ENCODE measurements at places on chromosomes 6 and 20.

GRCh38 chr6:152625213-152625612 is 11.9 kb downstream of the SYNE1 start:
- DNase-seq, result no peak

DNA sequence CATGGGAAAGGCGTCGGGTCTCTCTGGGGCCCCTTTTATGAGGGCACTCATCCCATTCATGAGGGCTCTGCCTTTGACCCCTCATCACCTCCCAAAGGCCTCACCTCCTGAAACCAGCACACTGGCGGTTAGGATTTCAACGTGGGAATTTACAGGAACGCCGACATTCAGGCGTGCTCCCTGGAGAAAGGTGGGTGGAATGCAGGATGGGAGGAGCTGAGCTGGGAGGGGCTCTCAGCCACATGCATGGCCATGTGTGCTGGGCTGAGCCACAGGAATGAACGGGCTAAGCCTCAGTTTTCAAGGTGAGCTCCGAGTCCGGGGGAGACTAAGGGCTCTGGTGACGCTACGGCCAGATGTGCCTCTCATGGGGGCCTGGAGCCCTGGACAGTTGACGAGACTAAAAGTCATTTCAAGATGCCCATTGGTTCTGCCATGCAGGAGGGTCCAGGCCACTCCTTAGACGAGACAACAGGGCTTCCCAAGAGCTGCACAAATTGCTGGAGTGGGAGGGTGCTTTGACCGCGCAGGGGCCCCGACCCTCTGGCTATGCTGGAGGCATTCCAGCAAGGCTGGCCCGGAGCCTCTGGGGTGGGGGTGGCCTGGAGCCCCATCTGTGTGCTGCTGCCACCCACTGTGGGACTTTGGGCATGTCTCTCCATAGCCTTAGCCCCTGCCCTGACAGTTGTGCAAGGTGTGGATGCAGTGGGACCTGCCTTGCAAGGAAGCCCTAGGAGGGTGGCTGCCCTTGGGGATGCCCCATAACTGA is 3.8 kb upstream of the ARFGAP1 start:
- no peak for DNase-seq

GRCh38 chr20:59438201-59438600 is 137.8 kb downstream of the EDN3 start:
- no peak for DNase-seq

DNA sequence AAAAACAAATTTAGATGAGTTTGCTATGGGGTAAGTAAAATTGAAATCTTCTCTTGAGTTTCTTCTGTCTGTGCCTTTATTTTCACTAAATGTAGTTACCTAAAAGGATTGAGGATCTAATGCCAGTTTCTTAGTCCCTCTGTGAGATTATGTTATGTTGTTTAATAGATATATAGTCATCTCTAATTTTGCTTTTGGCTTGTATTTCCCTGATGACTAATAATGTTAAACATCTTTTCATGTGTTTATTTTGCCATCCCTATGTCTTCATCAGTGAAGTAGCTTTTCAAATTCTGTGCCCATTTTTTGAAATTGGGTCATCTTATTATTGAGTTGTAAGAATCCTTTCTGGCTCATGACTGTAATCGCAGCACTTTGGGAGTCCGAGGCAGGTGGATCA is 13.7 kb downstream of the QRSL1 start:
- no peak for DNase-seq

DNA sequence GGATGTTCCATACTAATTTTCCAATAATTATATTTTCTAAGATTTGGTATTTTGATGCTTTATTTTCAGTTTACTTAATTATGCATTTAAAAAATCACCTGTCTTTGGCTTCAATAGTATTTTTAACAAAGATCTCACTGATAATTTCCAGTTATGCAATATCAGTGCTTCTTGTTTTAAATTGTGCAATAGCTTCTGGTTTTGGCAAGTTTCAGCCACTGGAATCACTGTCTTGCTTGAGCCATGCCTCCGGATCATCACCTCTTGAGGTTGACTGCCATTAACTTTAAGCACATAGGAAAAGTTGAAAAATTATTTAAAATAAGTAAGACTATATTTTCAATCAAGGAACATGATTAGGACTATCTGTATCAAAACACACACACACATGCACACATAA is 1242.1 kb downstream of the HACE1 start:
- no peak for DNase-seq

- no peak for DNase-seq
Observed at GRCh38 chr6:43097098-43097489, 21.0 kb downstream of the PTK7 start.

DNA sequence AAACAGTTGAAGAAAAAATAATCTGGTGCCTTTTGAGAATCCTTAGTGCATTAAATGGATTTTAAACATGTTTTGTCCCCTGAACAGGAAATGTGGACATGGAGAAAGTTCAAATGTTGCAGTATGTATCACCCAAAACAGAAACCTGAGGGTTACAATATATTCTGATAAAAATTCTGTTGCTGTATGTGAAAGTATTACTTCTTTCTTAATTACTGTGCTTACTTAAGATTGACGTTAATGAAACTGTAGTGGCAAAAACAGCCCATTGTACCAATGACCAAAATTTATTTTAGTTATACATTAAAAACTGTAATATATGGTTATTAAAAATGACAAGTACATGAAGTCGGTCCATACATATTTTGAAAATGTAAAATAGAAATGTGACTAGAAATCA is 100.6 kb downstream of the PRDM1 start:
- no peak for DNase-seq

DNA sequence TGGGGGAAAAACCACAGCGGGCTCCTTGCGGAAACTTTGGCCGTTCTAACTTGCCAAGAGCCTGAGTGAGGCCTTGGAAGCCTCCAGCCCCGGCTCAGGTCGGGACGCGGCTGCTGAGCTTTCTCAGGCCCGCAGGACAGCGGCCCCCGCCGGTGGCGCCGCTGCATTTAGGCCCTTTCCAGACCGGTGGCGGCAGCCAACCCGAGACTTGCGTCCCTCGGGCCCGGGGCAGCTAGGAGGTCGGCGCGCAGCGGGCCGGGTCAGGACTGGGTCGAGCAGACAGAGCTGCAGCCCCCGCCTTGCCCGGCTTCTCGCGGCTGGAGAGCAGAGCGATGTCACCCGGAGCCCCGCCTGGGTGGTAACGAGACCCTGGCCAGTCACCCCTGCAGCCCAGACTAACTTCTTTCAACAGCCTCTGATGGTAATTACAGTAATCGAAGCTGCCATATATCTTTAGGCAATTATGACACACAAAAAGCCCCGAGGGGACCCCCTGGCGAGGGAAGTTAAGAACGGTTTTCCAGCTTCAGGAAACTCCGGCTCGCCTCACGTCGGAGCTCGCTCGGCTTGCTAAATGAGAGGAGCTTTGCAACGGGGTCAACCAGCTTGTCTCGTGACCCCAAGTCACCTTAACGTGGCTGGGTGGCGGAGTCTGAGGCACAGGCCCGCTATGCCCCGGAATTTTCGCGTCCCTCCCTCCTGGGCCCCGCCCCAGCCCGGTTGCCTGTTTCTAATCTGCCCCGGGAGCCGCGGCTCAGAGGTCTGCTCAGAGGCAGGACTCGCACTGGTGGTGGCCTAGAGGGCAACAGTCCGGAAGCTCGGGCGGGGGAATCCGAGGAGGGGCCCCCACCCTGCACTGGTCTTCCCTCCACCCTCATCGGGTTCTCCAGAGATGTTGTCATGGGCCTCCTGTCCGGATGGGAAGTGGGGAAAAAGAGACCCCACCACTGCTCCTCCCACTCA is 3.0 kb downstream of the NR2E1 start:
- no peak for DNase-seq

- DNase-seq, result no peak
Observed at GRCh38 chr6:159035891-159036290, 8.9 kb downstream of the TAGAP start.

DNA sequence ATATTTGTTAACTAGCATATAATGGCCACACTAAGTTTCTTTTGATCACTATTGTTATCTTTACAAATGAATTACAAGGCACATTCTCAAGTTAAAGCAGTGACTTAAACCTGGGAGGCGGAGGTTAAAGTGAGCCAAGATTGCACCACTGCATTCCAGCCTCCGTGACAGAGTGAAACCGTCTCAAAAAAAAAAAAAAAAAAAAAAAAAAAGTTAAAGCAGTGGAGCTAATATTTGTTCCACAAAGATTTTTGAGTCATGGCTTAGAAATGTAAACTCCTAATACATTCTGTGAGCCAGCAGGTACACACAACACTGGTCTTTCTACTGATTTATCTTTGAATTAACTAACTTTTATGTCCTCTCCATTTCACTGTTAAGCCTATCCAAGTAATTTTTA is 221.7 kb upstream of the HTR1E start:
- DNase-seq, result no peak

DNA sequence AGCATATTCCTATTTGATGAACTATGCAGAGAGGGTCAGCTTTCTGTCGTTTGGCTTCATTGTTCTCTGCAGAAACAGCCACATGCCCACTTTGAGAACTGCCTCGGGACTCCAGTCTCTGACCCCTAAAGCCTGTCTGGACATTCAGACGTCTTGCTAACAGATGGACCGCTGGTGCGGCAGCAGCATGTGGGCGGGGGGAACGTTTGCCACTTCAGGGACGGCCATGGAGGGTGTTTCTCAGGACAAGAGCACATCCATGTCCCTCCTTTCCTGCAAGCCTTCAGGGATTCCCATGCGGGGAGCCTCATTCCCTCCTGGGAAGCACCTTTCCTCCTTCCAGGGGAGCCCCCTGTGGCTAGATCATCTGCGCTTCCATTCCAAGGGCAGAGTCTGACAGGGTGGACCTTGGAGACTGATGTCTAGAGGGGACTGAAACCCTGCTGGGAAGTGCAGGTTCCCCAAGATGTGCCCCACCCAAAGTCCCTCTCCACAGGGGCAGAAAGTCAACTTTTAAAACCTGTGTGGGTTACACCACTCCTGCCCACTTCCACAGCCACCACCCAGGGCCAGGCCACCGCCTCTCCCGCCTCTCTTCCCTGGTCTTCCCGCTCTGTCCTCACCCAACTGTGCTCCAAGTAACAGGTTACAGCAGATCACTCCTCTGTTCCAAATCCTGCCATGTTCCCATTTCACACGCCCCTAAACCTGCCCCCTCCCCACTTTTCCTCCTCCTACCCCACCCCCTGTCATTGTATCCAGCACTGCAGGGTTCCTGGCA is 94.8 kb upstream of the PMEPA1 start:
- no peak for DNase-seq

DNA sequence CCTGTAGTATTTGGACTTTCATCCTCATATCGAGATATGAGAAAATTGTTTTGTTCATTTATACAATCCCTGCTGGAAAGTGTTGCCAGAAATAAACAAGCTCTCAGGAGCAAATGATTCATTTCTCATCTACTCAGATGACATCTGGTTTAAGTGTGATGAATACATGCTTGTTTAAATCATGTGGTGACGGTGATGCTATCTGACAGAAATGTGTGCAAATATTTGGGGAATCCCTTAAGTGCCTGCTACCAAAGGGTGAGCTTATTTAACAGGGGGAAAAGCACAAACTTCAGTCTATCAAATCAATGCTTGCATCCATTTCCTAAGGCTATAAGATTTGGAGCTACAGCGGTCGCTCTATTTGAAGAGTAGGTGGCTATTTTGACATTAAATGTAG is 368.3 kb upstream of the SASH1 start:
- no peak for DNase-seq

DNA sequence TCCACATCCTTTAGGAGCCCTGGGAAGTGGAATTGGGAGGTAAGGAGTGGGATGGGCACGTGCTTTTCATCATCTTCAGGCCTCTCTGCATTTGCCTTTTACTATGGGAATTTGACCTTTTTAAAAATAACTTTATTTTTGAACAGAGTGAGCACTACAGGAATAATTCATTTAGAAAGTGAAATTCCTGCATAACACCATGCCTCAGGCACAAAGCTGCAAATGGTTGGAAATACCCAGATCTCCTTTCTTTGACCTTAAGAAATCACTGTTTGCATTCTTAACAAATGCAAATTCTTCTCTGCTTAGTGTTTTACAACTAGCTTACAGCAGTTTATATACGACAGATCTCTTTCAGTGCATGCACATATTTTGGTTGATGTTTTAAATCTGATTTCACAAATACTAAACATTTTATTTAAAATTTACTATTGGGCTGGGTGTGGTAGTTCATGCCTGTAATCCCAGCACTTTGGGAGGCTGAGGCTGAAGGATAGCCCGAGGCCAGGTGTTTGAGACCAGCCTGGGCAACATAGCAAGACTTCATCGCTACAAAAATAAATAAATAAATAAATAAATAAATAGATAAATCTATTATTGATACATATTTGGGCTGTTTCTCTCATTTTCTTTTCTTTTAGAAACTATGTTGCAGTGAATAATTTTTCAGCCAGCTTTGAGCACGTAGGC is 24.5 kb downstream of the CST8 start:
- DNase-seq, result no peak

GRCh38 chr6:152271776-152272464 is 365.2 kb downstream of the SYNE1 start:
- no peak for DNase-seq

DNA sequence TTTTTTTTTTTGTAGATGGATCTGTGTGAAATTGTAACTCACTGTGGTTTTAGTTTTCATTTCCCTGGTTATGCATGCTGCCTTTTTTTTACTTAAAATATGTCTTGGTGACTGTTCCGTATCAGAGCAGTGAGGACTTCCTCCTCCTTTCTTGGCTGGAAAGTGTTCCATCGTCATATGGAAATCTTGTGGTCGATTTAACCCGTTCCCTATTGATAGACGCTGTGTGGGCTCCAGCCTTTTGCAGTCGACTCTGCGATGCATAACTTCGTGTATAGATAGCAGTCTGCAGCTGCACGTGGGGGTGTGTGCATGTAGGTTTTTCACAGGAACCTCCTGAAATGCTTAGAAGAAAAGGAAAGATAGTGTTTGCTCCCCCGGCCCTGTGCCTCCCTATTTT is 28.1 kb upstream of the PNPLA1 start:
- no peak for DNase-seq

GRCh38 chr6:50271817-50272216 is 222.1 kb upstream of the DEFB112 start:
- no peak for DNase-seq

DNA sequence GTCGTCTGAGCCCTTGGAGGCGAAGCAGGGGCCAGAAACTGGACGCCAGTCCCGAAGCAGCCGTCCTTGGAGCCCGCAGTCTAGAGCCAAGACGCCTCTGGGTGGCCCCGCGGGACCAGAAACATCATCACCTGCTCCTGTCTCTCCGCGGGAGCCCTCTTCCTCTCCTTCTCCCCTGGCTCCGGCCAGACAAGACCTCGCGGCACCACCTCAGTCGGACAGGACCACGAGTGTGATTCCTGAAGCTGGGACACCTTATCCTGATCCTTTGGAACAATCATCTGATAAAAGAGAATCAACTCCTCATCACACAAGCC is 416 bp downstream of the RSPH4A start:
- no peak for DNase-seq

All from activated T-helper 1 cell treated with anti-CD3 and anti-CD28 coated beads, Interleukin-2, amount 50 U/mL, for 16 hours (primary cell).